ENCODE measurements at places on chromosomes 5 and 9.

GRCh38 chr5:81719743-81720345 lies 31.1 kb downstream of the SSBP2 start:
- DNase-seq = no peak

GRCh38 chr9:14485366-14485765 lies 171.4 kb upstream of the NFIB start:
- no peak for DNase-seq

GRCh38 chr5:154478224-154478565 lies at the start of gene HAND1:
TSS of gene HAND1 (minus strand) at chr5:154478227. CDS start at chr5:154478008, 219 bp downstream.
- no peak for DNase-seq

- no peak for DNase-seq
These were observed 77.8 kb upstream of the ZNF618 start for GRCh38 chr9:113798062-113799030.

- DNase-seq = no peak
These were observed 180.8 kb downstream of the FBN2 start for GRCh38 chr5:128357226-128357625.

- no peak for DNase-seq
These were observed 99.8 kb upstream of the MAP1B start for GRCh38 chr5:72007336-72008111.

DNA sequence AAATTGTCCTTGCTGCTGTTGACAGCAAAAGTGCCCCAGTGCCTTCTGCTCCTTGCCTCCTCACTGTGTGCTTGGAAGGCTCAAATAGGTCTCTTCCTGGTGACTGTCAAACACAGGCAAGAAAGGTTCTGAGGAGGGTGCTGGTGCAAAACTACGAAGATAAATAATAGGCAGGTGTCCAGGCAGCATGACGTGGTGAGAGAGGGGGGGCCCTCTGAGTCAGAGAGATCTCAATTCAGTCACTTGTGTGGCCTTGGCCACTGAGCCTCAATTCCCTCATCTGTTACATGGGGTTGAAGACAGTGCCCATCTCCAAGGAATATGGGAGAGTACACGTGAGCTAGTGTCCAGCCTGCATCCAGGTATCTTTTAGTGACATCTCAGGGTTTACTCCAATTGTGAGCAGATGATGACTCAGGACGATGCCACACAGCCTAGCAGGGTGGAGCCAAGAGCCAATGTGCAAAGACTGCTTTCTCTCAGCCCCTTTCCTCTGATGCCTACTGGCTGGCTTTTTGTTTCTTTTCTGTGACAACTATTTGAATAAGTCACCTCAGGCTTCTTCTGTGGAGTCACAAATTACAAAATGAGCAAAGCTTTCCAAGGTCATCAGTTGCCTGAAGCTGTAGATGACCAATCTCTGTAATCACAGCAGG lies 29.7 kb upstream of the SMIM32 start:
- no peak for DNase-seq

DNA sequence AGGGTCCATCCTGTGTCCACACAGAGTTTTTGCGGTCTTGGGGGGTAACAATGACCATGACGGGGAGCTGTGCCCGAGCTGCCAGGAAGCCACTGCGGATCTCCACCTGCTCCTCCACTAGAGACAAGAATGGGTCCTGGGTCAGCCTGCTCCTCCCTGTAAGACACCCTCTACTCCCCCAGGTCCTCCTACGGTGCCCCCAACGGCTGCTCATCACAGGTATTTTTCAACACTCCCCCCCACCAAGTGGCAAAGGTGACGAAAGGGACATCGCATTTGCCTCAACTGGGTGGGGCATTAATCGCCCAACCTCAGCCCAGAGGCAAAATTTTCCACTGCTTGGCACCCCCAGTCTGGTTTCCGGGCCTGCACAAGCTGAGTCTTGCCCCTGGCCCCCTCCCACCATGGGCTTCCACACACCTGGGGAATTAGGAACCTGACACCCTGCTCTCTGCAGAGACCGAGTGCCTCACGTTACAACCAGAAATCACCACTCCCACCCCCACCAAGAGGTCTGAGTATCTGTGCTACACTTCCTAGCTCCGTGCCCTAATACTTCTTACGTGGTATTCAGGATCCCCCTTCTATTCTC lies 9.6 kb downstream of the NOL6 start:
- no peak for DNase-seq

DNA sequence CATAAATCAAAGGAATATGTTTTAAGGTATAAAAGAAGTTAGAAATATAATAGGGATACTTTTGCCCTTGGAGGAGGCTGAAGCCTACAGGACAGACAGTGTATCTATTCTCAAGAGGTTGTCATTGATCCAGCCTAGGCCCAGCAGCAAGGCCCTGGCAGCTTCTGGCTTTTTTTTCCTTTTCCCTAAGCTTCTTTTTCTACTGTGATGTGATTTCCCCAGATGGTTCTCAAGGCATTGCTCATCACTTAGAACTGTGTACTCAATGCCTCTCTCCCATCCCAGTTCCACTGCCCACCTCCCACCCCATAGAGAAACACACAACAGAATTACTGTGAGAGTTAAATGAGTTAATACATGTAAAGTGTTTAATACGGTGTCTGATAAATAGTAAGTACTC lies 88.6 kb downstream of the SLC44A1 start:
- DNase-seq = no peak

DNA sequence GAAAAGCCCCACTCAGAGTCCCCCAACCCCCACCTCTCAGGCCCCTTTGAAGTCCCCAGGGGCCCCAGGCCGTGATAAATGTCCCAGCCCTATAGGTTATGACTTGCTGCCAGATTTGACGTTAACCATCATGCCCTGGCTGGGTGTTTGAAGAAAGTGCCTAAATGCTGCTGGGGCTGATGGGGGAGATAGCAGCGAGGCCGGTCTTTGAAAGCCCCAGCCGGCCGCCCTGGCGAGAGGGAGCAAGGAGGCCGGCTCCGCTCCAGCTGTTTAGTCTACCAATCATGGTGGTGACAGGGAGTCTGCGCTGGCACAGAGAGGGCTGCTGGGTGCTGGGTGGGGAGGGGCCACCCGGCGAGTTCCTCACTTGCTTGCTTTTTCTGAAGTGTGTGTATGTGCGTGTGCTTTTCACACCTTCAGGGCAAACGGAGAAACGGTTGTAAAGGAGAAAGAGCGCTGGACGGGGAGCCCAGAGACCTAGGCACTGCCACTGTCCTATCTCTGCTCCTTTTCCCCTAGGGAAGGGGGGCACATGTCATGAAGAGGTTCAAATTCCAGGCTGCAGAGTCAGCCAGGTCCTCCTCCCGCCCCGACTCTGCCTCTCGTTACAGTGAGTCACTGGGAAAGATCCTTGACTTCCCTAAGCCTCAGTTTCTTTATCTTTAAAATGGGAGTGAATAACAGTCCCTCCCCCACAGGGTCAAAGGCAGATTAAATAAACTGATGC lies 126.1 kb upstream of the HAND1 start:
- no peak for DNase-seq

DNA sequence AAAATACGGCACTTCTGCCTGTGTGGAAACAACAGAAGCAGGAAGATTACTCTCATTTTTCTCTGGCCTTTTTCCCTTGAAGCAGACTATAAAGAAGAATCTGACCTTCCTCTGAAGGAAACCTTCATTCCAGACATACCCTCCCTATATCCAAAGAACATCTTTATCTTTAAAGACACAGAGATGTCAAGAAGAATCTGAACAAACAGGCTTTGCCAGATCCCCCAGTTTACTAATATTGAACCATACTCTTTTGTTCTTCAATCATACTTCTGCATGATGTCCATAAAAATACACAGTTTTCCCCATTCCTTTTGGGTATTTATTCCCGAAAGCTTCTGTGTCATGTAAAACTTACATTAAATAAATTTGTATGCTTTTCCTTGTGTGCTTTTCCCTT lies 225.8 kb downstream of the MAT2B start:
- no peak for DNase-seq

GRCh38 chr5:147055850-147056566 lies 177.5 kb upstream of the PPP2R2B start:
- no peak for DNase-seq

DNA sequence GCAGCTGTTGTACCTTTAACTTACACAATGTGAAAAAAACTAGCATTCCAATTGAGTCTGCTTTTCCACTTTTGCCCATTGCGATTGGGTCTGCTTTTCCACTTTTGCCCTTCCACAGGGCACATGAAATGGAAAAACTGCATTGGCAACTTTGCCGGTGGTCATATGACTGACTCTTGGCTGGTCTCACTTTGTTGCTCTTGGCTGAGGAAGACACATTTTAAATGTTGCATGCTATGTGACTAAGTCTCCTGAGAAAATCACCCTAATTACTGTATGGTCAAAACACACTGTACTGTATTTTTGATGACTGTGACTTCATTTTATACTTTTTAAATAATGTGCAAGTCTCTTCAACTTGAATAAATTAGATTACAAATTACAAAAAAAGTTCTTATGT lies 1.6 kb upstream of the OXCT1 start:
- no peak for DNase-seq

- no peak for DNase-seq
These were observed 626.7 kb upstream of the ADAMTS16 start for GRCh38 chr5:4513381-4513780.

DNA sequence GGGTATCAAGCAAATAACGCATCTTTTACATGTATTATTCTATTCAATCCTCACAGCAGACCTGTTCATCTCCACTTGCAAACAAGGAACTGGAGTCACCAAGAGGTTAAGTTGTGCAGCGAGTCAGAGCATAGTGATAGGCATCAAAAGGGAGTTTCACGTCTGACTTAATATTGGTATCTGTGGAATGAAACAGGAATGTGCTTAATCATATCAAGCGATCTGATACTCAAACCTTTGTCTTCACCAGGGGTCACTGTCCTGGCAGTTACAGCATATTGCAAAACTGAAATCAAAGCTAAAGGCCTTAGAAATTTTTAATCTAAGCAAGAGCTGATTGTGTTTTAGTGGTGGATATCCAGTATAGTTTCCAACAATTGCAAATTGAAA lies 271.6 kb downstream of the PLK2 start:
- no peak for DNase-seq

DNA sequence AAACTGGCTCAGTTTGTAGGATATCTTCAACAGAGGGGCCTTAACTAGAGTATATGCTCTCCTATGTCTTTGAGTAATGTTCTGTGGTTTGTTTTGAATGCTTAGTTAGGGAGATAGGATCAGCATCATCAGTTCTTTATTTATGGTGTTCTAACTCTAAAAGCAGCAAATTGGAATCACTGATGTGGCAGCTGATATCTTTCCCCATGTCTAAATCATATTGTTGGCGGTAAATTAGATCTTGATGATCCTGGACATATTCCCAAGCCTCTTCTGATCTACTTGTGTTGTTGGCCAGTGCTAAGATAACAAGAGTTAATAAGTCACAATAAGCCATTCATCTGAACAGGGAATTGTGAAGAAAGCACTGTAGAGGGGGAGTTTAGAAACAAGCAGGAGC lies 332.4 kb upstream of the DAB2 start:
- DNase-seq = no peak

DNA sequence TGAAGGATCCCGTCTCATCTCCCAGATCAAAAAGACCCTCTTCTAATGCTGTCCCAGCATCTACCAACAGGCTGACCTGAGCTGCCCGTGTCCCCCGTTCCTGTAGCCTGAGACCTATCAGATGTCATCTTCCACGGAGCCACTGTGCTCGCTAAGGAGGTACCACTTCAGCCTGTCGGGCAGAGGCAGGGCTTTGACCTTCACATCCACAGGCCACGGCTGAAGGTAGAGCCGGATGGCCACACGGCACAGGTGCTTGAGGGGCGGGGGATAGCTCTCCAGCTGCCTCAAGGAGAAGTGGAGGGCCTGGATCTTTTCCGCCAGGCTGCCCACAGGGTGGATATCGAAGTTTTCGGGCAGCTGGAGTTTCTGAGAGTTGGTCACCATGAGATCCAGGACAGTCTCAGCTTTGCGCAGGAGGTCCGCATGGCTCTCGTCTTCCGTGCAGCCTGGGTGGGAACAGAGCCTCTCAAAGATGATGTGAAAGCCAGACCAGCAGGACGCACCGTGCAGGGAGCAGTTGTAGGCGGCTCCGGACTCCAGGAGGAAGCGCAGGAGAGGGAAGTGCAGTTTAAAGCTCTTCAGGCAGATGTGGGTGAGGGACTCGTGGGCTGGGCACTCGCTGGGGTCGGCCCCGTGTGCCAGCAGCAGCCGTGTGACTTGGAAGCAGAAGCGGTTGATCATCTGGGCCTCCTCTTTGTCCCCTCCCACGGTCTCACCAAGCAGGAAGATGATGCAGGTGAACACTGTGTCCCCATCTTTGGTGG lies 4.1 kb downstream of the ASB6 start:
- DNase-seq = no peak

DNA sequence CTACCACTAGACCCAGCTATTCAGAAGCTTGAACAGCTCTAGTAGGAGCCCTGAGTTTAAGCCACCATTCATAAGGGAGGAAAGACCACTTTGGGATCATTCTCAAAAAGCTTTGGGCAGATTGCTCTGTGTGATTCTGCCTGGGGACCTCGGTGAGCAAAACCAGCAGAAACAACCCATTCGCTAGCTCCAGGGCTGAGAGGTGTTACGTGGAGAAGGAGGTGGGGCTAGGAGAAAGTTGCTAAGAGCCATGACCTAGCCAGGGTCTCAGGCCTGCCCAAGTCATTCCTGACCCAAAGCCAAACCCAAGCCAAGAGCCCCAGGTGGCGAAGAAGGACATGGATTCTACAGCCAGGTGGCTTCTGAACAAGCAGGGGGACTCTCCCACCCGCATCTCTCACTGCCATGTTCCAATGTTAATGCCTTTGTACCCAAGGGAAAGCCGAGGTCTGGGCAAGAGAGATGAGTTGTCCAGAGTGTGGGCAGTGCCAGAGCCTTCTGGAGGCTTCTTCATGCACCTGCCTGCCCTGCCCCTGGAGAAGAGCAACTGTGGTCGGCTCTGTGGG lies 4.0 kb upstream of the BARHL1 start:
- no peak for DNase-seq

DNA sequence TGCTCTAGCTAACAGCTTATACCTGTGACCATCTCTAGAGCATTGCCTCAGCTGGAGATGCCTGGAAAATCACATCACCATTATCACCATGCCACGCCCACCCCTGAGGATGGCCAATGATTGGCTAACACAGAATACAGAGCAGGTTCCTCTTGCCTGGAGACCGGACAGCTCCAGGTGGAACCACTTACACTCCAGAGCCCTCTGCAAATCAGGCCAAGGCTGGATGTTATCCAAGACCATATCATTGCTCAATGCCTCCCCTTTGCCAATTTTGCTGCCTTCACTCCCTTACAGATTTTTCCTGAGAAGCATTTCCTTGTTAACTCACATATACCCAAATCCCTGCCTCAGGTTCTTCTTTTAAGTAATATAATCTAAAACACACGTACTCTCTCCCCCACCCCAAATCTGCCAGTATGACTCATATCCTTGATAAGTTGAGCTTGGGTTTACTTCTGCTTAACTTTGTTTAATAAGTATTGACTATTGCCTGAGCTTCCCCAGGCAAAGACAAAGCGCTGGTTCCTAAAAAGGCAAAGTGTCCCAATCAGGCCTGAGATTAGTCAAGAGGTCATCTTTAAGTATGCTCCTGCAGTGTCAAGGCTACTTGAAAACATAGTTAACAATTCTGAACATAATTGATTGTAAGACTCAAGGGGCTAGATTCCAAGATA lies 309.6 kb downstream of the EPB41L4A start:
- no peak for DNase-seq

- no peak for DNase-seq
These were observed 25.1 kb downstream of the QRFP start for GRCh38 chr9:130871395-130872062.

GRCh38 chr5:151707567-151707966 lies 20.9 kb upstream of the SPARC start:
- no peak for DNase-seq

Measured in Jurkat, Clone E6-1 (cell line).